ENCODE measurements at places on chromosomes 3 and 15. TPM values are rescaled to one million over a fixed set of nuclear protein-coding genes. Genes with fewer than 3 reads are reported as not detected.

The GOLGA6B gene
- total RNA-seq, result not detected

The GOLGA6L7 gene
- not detected for total RNA-seq

The UBE2E2 gene
- total RNA-seq, result 27.4 TPM

The OR5K1 gene
- not detected for total RNA-seq

The COL6A6 gene
- not detected for total RNA-seq

The IL17RB gene
- total RNA-seq, result 0.25 TPM

The KCNMB3 gene
- 0.92 TPM for total RNA-seq

The CCDC80 gene
- total RNA-seq, result 6.4 TPM

The ZCWPW2 gene
- 0.29 TPM for total RNA-seq

The FOXL2NB gene
- total RNA-seq, result 1.8 TPM
